ENCODE measurements at places on chromosomes 1 and 21. TPM values are rescaled to one million over a fixed set of nuclear protein-coding genes. Genes with fewer than 3 reads are reported as not detected.

DNA sequence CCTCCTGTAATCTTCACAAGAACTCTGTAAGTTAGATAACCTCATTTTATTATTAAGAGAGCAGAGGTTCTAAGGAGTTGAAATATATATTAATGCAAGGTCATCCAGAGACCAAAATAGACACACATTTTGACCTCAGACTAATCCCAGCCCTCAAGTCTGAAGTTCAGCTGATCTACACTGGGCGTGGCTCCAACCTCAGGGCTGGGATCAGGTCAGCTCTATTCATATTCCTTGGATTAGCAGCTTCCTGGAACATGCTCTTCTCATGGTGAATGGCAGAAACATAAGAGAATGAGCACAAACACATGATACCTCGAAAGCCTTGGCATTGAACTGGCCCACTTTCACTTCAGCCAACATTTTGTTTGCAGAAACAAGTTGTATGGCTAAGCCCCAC is 200.8 kb upstream of the ST6GALNAC5 start:
- no peak for DNase-seq

- no peak for DNase-seq
These were observed 104.8 kb downstream of the HLX start for GRCh38 chr1:220983877-220984635.

DNA sequence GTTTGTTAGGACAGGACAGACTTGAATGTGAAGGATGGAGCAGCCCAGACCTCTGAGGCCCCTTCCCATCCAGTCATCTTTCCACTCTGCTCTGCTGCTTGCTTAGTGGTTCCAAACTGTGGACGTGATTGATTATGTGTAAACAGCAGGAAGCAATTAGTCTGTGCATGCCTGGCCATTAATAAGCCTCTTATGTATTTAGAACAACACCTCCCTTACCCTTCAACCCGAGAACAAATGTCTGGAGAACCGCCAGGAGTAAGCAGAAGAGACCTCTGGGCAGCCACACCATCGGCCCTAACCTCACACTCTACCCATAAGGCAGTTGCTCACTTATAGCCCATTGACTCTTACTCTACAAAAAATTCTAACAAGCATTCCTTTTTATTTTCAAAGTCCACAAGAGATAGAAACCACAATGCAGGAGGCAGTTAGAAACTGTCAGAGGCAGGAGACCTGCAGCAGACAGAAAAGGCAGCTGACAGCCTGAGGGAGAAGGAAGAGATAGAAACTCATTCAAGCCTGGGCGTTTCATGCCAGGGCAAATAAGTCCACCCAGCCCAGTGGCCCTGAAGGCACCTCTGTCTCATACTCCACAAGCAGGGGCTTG is 5.8 kb upstream of the EPHA8 start:
- no peak for DNase-seq

DNA sequence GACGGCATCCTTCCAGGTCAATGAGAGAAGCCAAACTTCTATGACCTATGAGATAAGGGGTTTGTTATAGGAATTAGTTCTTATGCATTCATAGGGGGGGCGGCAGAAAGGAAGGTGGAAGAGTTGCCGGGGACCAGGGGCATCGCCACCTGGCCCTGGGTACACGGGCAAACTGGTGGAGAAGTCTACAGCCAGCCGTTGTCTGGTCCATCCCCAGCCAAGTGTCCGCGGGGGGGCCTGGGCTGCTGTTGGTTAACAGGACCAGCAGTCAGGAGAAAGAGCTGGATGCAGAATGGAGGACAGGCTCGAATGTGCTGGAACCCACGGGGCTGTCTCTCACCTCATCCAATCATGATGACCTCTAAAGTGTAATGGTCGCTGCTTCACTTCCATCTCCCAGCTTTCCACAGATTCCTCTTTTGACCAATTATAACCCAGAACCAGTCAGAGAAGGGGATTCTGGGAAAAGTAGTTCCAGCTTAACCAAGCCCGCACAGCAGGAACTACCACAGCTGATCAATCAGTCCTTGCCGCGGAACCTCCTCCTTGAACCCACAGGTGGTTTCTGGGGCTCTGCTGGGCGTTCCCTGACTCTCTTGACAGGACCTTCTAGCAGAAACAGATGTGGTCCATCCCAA is 17.8 kb downstream of the TMEM51 start:
- no peak for DNase-seq

- no peak for DNase-seq
These were observed 114.5 kb upstream of the TMPRSS15 start for GRCh38 chr21:18518054-18518481.

DNA sequence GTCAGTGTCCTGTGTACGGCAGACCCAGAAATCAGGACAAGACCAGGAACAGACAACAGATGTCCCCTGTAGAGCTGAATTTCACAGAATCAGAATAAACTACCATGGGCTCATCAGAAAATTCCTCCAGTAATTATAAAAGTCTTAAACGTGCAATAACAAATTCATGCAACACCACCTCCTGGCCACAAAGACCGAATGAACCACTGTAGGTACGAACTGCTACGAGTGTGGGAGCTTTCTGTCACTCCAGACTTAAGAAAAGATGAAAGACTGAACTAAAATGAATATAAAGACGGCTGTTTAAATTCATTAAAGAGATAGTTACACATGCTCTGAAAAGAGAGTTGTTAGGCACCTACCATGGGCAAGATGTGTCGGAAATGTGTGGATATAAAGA is 333.5 kb downstream of the RRAGC start:
- DNase-seq: no peak

DNA sequence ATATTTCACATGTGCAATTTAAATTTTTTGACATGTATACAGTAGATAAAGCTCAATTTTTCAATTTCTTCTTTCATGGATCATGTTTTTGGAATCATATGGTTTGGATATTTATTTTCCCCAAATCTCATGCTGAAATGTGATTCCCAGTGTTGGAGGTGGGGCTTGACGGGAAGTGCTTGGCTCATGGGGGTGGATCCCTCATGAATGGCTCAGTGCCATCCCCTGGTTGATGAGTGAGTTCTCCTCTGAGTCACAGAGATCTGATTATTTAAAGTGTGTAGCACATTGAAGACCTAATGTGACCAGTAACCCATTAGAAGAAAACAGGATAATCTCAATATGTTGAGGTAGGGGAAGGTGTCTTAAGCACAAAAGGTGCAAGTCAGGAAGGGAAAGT is 9.1 kb upstream of the IFI16 start:
- peak; percentile 90 for DNase-seq

GRCh38 chr1:71737768-71738167 is 544.6 kb downstream of the NEGR1 start:
- DNase-seq: no peak

DNA sequence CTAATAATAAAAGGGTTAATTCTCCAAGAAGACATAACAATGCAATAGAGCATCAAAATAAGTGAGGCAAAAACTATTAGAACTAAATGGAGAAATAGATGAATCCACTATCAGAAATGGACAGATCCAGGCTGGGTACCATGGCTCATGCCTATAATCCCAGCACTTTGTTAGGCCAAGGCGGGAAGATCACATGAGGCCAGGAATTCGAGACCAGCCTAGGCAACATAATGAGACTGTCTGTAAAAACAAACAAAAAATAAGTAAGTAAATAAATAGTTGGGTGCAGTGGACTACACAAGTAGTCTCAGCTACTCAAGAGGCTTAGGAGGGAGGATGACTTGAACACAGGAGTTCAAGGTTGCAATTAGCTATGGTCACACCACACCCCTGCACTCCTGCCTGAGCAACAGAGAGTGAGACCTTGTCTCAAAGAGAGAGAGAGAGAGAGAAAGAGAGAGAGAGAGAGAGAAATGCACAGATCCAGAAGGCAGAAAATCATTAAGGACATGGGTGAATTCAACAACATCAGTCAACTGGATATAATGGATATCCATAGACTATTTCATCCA is 12.3 kb downstream of the FRRS1 start:
- DNase-seq: no peak

DNA sequence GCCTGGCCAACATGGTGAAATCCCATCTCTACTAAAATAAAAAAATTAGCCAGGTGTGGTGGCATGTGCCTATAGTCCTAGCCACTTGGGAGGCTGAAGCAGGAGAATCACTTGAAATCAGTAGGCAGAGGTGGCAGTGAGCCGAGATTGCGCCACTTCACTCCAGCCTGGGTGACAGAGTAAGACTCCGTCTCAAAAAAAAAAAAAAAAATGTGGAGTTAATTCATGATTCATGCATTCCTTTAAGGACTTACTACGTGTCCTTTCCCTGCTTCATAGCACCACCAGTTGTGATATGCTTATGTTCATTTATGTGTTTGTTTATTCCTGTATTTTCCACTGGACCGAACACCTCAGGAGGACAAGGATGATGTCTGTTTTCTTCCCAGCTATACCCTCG is 12.7 kb upstream of the PRELP start:
- peak; percentile 63 for DNase-seq

DNA sequence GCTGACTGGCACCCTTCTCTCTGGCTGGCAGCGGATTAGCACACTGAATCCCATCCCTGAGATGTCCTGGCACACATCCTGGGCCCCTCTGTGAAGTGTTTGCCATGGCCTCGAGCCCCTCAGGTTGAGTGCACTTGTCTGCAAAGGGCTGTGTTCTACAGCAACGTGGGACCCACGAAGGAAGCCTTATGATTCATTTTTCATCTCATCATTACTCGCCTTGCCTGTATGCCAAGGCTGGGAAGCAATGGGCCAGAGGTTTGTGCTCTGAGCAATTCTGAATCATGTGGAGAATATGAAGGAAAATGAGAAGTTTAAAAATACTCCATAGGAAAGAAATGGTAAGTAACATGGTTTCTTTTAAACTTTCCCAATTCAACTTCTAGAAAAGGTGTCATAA is 124.8 kb upstream of the LMO4 start:
- no peak for DNase-seq

DNA sequence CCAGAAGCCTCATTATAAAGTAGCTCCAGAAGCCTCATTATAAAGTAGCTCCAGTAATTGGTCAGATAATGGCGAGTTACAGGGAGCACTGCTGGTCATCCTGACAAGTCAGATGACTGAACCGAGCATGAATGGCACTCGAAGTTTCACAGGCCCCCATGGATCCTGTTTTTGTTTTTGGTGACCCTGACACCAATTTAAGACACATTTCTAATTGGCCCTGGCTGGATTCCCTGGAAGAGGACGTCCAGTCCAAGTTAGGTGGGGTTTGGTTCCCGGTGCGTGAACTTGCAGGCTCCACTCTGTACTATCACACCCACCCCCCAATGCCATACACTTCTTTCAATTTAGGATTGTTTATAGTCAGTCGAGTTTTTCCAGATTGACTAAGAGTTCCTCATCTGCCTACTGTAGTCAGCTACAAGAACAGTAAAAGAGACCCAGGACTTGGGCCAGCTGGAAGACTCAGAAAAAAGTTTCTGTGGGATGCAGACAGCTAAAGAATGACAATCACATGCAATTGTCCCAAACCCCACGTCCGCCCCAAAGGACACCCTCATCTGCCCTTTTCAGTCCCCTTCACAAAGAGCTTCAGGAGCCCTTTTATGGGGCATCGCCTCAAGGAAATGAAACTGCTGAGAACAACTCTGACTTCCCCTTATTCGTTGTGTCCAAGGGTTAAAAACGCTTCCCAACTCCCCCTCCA is 2.7 kb downstream of the DHRS3 start:
- DNase-seq: no peak

- DNase-seq: no peak
These were observed 143.0 kb downstream of the KAZN start for GRCh38 chr1:14741532-14741931.

GRCh38 chr21:27584256-27584655 is 617.4 kb upstream of the ADAMTS5 start:
- DNase-seq: no peak

GRCh38 chr1:6651909-6652308 is 27.2 kb downstream of the THAP3 start:
- DNase-seq: no peak

DNA sequence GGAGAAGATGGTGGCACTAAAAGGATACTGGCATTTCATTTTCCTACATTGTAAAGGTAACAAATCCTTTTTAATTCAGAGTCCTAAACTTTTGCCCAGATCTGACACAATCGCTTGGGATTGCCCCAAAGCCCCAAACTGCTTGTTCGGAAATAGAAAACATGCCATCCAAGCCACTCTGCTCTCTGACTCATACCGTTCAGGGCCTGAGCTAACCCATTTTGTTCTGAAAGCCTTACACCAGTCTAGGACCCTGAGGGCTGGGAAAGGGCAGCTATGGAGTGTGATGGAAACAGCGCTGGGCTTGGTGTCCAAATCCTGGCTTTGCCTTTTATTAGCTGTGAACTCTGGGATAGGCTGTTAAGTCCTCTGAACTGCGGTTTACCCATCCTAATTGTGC is 159.4 kb upstream of the UBE2U start:
- no peak for DNase-seq

- no peak for DNase-seq
These were observed 839.9 kb downstream of the LTN1 start for GRCh38 chr21:28152732-28153131.

DNA sequence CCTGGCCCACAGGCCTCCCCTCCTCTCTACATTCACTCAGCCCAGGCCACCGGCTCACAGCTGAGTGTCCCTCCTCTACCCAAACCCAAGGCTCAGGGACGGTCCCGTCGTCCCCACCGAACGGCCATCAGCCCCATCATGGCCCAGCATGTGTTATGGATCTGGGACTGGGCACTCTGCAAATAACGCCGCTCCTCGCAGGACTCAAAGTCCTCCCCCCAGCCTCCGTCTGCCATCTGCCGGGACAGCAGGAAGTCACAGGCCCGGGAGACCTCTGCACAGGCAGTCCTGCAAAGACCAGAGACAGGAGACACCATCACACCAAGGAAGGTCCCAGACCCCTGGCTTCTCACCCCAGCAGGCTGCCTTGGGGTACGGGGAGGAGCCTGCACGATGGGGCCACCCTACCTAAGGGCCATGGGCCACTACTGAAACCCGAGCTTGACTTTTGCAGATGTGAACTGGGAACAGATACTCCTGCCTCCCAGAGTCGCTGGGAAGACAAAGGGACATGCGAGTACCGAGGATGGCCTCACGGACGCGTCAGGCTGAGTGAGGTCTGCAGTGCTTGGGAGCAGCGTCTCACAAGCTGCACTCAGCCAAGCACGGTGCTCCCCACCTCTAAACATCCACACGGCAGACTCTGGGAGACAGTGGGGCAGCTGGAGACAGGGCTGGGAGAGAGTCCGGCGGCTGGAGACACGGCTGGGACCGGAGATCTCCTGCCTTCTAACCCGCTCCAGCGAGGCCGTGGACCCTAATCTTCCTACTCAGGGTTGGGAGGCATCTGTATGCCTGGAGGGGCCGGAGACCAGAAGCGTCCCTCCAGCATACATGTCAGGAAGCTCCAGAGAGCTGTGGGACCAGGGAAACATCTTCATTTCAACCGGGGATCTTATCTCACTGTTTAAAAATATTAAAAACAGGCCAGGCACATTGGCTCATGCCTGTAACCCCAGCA is 10.4 kb upstream of the SPATC1L start:
- peak; percentile 39 for DNase-seq

DNA sequence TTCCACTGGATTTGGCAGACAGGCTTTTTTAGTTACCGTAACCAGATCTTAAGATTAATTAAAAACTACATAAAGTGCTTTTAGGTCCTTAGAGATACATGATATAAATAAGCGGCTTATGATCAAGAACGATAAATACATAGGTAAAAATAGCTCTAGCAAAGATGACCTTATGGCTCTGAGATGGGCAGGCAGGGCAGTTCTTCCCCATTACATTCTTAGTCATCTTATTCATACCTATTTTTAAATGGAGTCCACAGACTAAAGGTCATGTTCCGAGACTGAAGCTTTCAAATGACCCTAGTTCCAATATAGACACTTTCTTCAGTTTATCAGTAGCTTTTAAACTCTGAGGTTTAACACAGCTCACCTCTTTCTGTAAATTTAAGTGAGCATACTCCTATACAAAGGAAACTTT is 4.3 kb downstream of the MCL1 start:
- no peak for DNase-seq

The NBPF6 gene
- not detected for polyA plus RNA-seq

The KRTCAP2 gene
- 217 TPM for polyA plus RNA-seq

The SH2D5 gene
- 0.11 TPM for polyA plus RNA-seq

The CD247 gene
- polyA plus RNA-seq: 0.43 TPM
